ENCODE measurements at places on chromosomes 4 and X.

GRCh38 chrX:22165732-22166457 lies 106.8 kb upstream of the CBLL2 start:
- DNase-seq, result no peak

DNA sequence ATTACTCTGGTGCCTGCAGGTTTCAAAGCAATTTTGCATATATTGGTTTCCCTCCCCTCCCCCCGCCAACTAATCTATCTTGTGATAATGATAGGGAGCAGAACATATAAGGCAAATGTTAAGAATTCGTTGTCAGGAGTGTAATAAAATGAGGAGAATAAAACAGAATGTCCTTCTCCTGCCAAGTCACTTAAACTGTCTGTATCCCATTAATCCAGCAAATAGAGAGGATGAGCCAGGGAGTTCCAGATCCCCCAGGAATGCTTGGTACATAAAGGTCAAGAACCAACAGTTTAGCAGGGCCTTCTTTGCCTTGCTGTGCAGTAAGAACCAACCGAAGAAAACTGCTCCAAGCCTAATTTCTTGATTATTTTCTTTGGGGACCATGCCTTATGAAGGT lies 141.4 kb downstream of the AMELX start:
- DNase-seq, result no peak

DNA sequence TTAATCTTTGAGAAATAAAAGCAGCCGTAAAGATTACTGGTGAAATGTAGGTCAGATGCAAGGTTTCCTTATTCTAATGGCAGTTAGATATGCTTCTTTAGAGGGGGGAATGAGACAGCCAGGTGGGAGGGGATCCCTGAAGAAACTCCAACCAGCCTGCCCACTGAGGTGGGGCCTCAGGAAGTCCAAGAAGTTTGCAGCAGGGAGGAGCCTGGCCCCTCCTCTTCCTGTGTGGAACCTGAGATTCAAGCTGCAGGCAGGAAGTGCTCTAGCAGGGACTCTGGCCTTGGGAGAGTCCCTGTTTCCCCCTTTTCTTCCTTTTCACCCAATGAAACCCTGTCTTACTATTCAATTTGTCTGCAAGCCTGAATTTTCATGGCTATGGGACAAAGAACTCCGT lies 101.4 kb upstream of the SLITRK2 start:
- no peak for DNase-seq

- DNase-seq, result no peak
Measured at GRCh38 chr4:141513866-141514265, 122.5 kb upstream of the IL15 start.

GRCh38 chrX:38102875-38103274 lies 96.5 kb downstream of the SYTL5 start:
- DNase-seq, result no peak

GRCh38 chr4:76053730-76054129 lies 17.9 kb upstream of the CXCL11 start:
- DNase-seq, result no peak

GRCh38 chrX:128457674-128458073 lies 405.5 kb upstream of the ACTRT1 start:
- no peak for DNase-seq

GRCh38 chr4:13599159-13599558 lies 28.4 kb downstream of the BOD1L1 start:
- DNase-seq, result no peak

GRCh38 chr4:15740764-15741404 lies 37.2 kb upstream of the CD38 start:
- DNase-seq, result no peak

- DNase-seq, result no peak
Measured at GRCh38 chr4:62881210-62881609, 1528.0 kb downstream of the TECRL start.

- no peak for DNase-seq
Measured at GRCh38 chrX:54794795-54795194, 3.3 kb downstream of the ITIH6 start.

GRCh38 chr4:7374571-7374970 lies 60.2 kb downstream of the PSAPL1 start:
- no peak for DNase-seq

DNA sequence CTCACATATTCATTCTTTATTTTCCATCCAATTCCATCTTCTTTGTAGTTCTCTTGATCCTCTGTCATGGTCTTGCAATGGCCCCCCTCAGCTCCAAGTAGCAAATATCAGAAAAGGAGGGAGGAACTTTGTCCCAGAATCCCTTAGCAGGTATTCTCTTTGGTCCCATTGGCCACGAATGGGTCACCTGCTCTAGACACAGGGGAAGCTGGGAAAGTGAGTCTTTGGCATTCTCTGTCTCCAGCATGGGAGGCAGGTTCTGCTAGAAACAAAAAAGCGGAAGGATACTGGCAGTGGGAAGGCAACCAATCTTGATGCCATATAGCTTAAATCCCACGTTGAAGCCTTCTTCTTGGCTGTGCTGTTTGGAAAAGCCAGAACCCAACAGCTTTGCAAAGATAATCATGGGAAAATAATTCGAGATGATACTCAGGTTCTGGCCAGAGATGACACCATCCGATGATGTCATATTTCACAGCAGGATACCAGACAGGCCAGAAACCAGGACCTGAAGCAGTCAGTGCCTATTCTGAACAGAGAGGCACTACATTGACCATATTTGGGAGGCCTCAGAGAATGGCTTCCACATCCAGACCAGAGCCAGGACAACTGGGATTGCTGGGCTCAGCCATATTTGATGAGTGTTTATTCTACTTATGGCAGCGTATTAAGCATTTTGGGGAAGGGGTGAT lies 110.4 kb upstream of the ATXN3L start:
- DNase-seq, result no peak

- no peak for DNase-seq
Measured at GRCh38 chr4:45043911-45044310, 317.6 kb upstream of the GNPDA2 start.

DNA sequence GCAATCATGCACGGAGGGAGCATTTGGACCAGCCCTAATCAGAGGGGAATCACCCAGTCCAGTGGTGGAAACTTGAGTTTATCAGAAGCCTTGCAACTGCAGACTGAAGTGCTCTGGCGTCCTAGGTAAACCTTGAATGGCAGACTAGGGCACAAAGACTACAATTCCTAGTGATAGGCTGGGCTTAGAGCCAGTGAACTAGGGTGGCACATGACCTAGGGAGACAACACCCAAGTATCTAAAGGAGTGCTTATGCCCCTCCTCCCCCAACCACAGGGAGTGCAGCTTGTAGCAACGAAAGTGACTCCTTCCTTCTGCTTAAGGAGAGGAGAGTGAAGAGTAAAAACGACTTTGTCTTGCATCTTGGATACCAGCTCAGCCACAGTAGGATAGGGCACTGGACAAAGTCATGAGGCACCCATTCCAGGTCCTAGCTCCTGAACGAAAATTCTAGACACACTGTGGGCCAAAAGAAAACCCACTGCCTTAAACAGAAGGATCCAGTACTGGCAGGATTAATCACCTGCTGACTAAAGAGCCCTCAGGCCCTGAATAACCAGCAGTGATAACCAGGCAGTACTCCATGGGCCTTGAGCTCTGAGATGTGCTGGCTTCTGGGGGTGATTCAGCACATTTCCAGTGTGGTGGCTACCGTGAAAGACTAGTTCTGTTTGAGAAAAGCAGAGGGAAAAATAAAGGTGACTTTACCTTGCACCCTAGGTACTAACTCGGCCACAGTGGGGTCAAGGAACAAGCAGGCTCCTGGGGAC lies 58.7 kb upstream of the STARD8 start:
- DNase-seq, result no peak

- DNase-seq, result no peak
Measured at GRCh38 chr4:15427701-15428100, at the start of gene C1QTNF7. Gene C1QTNF7, plus strand, starts transcription at chr4:15428033. Its CDS starts 7,711 bp downstream, at chr4:15435744.

DNA sequence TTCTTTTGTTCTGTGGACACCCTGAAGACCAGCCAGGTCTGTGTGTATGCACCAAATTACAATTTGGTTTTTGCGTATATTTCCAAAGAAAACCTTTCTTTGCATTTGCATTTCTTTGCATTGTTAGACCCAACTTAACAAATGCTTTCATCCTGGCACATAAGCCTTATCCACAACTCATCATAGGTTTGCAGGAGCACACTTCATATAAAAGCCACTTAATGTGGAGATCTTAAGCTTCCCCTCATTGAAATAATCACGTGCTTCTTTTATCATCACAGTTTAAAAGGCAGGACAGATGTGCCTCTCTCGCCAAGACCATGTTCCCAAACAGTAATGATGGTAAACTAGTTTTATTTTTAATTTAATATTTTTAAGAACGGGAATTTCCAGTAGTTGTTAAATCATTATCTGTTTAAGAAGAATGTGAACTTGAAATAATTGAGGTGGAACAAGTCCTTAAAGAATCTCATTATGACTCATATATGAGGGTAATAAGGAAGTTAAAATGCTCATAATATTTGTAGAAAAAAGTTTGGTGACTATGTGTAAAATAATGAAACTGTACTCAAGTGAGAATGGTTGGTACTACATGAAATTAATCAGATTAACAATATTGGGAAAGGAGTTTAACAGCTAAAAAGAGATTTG lies 65.5 kb downstream of the GLRA3 start:
- DNase-seq, result no peak

- no peak for DNase-seq
Measured at GRCh38 chr4:170875868-170876267, 786.1 kb upstream of the AADAT start.

GRCh38 chr4:38891051-38891983 lies 23.7 kb downstream of the FAM114A1 start:
- no peak for DNase-seq

GRCh38 chrX:118353081-118353850 lies 7.4 kb downstream of the WDR44 start:
- DNase-seq, result no peak

DNA sequence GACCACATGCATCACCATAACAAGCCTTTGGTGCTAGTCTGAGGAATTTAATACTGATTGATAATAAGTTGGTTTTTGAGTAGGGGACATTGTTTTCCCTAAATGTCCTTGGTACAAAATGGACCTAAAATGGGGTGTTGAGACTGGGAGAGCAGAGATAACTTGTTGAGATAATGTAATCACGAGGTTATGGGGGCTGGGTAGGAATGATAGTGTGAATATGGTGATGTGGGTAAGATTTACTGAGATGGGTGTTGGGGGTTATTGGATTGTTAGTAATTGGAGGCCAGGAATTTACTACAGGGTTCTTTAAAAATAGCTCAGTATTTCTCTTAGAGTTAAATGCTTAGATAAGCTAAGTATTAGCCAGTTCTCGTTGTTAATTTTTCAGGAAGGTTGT lies 3.9 kb downstream of the BMP2K start:
- no peak for DNase-seq

DNA sequence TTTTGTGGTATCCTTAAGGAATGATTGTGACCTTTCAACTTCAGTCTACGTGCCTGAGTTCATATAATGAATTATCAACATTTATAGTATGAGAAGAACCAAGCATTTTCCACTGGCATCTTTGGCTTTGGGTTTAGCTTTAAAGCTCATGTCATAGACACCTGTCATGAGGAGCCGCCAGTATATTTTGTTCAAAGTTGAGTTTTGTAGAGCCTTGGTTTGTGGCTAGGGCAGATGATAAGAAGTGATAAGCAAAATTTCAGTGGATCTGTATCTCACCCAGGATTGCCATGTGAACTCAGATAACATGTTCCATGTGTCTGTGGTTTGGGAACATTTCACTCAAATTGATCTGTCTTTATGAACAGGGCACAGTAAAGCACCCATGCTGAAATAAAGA lies 873.2 kb downstream of the STPG2 start:
- DNase-seq, result no peak

- no peak for DNase-seq
Measured at GRCh38 chr4:1031956-1032795, 20.8 kb downstream of the FGFRL1 start.

- DNase-seq, result no peak
Measured at GRCh38 chr4:13640149-13640940, 12.8 kb upstream of the BOD1L1 start.

- DNase-seq, result no peak
Measured at GRCh38 chr4:33349376-33349775, 2629.2 kb downstream of the PCDH7 start.

DNA sequence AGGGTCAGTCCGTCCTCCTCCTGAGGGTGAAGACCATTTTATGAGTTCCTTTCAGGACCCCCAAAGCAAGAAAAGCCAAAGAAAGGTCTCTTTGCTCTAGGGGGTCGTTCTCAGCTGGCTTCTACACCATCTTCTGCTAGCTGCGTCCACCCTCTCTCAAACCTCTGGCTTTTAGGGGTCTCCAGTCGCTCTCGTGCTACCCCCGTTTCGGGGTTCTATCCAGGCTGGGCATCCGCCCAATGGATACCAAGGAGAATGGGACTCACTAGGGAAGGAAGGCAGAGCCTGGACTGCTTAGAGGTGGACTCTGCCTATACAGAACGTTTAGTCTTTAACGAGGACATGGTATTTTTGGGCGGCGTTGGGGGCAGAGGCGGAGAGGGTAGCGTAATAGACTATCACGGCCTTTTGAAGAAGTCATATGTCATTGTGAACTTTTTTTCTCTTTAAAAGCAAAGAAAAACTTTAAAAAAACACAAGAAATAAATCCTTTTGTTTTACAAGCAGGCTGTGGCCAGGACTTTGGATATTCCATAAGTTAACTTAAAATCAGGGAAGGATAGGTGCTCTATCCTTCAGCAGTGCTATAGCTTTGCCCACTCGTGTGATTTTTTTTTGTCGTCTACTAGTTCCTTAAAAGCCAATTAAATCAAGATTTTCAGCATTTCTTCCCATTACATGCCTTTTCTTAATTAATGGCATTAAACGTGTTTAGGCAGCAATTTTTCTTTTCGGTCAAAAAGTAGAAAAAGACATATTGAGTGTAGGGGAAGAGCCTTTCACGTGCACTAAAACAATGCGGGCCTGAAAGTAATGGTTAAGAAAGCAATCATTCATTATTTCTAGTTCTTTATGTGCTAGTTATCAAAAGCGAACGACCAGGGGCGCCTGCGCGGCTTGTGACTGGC lies 7.2 kb upstream of the PITX2 start:
- DNase-seq, result no peak

DNA sequence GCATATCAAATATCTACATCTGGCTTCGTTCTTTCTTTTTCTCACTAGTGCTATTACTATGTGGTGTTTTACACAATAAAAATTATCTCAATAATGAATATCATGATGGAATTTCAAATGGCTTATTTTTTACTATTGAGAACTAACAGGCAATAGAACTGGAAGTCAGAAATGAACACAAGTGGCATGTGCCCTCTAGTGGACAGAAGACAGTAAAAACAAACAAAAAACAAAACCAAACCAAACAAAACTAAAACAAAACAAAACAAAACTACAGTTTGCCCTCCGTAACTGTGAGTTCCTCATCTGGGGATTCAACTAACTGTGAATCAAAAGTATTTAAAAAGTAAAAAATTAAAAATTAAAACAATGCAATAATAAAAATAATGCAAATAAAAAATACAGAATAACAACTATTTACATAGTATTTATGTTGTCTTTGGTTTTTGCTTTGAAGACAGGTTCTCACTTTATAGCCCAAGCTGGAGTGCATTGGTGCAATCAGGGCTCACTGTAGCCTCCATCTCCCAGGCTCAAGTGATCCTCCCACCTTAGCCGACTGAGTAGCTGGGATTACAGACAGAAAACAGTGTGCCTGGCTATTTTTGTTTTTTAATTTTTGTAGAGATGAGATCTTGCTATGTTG lies 195.6 kb upstream of the TACR3 start:
- DNase-seq, result no peak

GRCh38 chrX:18833071-18833731 lies 125.8 kb downstream of the PPEF1 start:
- no peak for DNase-seq

- no peak for DNase-seq
Measured at GRCh38 chr4:6205567-6205931, 5.2 kb upstream of the JAKMIP1 start.

- no peak for DNase-seq
Measured at GRCh38 chr4:175767150-175767549, 44.9 kb downstream of the GPM6A start.

- DNase-seq, result no peak
Measured at GRCh38 chr4:85632981-85633380, 158.0 kb downstream of the ARHGAP24 start.

Data from stimulated activated CD8-positive, alpha-beta memory T cell treated with anti-CD3 and anti-CD28 coated beads, Interleukin-7, amount 100 ng/mL, for 4 hours (primary cell).